ENCODE measurements at places on chromosomes 12 and 14.

DNA sequence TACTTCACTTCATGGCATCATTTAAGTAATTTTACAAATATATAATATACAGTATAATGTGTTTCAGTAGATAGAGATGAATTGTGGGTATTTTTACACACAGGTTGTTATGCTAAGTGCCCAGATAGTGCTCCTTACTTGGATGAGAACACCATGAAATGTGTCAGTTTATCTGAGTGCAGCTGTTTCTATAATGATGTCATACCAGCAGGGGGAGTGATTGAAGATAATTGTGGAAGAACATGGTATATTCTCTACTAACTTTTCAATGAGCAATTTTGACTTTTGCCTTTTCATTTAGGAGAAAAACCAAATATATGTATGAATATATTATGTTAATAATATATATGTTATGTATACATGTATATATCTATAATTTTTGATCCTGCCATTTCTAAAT is 221.6 kb downstream of the LRRK2 start:
- no peak for DNase-seq

DNA sequence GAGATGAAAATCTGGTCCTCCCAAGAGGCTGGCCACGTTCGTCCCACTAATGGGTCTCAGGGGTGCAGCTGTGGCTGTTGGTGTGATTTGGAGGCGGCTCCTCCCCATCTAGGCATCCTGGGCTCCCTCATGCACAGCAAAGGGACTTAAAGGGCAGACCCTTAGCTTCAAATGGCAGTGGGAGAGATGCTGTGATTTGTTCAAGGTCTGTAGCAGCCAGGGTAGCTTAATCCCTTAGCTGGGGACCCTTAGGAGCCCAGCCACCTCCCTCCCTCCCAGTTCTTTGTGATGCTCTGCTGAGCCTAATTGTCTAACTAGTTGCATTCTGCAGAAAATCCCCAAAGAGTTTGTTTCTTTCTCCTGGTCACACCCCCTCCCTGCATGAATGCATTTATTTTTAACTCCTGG is 18.3 kb downstream of the DYRK4 start:
- DNase-seq, result no peak

GRCh38 chr12:41907021-41907420 is 237.7 kb downstream of the GXYLT1 start:
- DNase-seq, result no peak

- DNase-seq, result no peak
Measured at GRCh38 chr12:102781117-102781516, 135.9 kb downstream of the PAH start.
